Ureter (tissue), 1 donor: ENCODE measurements at places on chromosomes 4 and X. TPM values are rescaled to one million over a fixed set of nuclear protein-coding genes. Genes with fewer than 3 reads are reported as not detected.

GRCh38 chr4:40193016-40193571 lies 3.7 kb upstream of the RHOH start:
- no peak for DNase-seq

CXorf65 gene
- not detected for total RNA-seq

RPGR gene
- 31.4 TPM for total RNA-seq

EGF gene
- total RNA-seq = 0.23 TPM

GRCh38 chrX:44017676-44018075 lies 44.5 kb upstream of the NDP start:
- DNase-seq = no peak

- DNase-seq = no peak
These were observed 13.6 kb downstream of the ACSL1 start for GRCh38 chr4:184812199-184812542.

- no peak for DNase-seq
These were observed 1564.5 kb upstream of the PCDH10 start for GRCh38 chr4:131584587-131584986.

GRCh38 chr4:130210864-130211263 lies 1114.9 kb downstream of the C4orf33 start:
- DNase-seq = no peak

DNA sequence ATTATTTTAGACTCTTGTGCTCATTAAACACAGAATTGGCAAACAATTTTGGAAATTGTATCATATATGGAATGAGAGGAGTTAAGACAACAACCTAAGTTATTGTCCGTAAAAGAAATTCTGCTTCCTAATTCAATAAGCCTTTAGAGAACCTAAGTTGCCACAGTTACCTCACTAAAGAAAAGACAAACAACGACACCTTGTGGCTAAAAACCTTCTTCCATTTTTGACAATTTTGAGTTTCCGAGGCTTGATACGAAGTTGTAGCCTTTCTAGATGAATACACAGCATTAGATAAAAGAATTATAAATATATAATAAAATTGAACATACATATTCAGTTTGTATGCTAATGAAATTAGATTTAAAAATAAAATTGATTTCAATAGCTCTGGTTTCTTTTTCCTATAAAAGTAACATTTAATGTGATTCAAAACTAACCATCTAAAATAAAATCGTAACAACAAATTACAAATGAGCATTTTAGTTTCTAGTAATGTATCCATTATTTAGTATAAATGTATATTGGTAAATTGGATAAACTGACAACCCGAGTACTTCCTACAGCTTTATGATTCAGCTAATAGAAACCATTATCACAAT lies 275.1 kb downstream of the GPM6A start:
- DNase-seq = no peak

- no peak for DNase-seq
These were observed 59.2 kb downstream of the RBM47 start for GRCh38 chr4:40570348-40571077.

DNA sequence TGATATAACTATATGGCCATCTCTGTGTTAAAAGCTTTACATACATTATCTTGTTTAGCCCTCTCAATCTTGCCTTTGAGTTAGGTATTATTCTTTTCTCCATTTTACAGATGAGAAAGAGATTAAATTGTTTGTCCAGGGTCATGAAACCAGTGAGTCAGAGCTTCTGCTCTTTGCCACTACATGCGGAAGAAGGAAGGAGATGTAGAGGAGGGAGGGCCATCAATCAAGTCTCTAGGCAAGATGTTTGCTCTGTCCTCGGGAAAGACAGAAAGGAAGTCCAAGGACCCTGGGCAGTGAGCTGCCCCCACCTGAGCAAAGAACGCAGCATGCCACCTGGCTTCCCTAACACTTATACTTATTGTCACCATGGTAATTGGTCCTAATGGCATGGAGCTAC lies 133.7 kb upstream of the IL1RAPL2 start:
- peak; percentile 45 for DNase-seq

DNA sequence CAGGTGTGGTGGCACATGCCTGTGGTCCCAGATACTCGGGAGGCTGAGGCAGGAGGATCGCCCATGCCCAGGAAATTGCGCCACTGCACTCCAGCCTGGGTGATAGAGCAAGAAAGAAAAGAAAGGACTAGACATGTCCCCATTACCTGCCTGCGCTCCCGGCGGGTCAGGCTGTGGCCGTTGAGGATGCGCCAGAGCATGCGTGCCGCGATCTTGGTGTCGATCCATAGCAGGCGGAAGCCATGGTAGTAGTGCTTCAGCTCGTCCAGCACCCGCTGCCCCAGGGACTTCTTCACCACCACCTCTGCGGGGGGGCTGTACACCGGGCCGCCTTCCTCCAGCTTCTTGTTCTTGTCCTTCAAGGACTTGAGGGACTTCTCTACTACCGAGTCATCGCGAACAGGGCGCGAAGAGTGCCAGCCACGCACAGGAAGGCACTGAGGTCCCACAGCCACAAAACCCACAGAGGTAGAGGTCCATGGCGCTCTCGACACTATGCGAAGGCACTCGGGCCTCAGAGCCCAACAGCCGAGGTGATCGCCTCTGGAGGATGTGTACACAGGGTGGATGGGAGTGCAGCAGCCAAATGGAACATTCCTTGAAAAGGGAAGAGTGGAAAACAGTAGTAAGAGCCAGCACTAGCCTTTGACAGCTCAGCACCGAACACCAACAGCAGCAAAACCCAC lies 14.6 kb downstream of the LETM1 start:
- no peak for DNase-seq

- DNase-seq = no peak
These were observed 174.3 kb upstream of the ATOH1 start for GRCh38 chr4:93654211-93654610.

- DNase-seq = no peak
These were observed 44.7 kb downstream of the MAGEB17 start for GRCh38 chrX:16212024-16212423.

GCNA gene
- total RNA-seq = 1.6 TPM
